Frontal cortex (tissue), 4 donors: ENCODE measurements at places on chromosomes 7 and 10.

- no peak for DNase-seq
Observed at GRCh38 chr10:67630904-67631303, 65.1 kb downstream of the CTNNA3 start.

GRCh38 chr10:17381502-17382142 is 72.8 kb downstream of the ST8SIA6 start:
- DNase-seq = no peak

DNA sequence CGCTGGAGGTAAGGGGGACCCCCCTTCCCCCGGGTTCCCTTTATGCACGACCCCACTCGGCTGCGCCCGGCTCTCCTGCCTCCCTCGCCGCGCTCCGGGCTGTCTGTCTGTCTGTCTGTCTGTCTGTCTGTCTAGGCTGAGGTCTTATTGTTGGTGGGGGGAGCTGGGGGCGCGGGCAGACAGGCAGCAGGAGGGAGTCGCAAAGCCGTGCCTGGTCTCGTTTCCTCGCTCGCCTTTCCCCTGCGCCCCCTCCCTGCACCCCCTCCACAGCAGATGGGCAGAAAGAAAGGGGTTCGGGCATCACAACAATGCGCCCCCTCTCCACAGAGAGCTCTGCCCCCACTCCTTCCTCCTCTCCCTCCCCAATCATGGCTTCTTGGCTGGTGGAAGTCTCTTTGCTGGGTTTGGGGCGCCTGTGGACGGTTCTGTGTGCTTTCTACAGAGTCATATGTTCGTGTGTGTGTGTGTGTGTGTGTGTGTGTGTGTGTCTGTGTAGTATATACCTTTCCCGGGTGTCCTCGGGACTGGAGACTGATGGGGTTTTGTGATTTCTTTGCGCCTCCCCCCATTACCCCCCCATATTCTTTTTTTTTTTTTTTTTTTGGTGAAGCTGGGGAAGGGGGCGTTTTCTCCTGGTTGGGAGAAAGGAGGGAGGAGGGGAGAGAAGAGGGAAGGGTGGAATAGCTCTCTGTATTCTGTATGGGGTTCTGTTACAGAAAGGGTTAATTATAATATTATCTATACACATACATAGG is 1.9 kb downstream of the AUTS2 start:
- no peak for DNase-seq

GRCh38 chr7:117401293-117402002 is 25.8 kb downstream of the ASZ1 start:
- no peak for DNase-seq

- DNase-seq = no peak
Observed at GRCh38 chr10:5545011-5545410, 20.2 kb downstream of the CALML3 start.

DNA sequence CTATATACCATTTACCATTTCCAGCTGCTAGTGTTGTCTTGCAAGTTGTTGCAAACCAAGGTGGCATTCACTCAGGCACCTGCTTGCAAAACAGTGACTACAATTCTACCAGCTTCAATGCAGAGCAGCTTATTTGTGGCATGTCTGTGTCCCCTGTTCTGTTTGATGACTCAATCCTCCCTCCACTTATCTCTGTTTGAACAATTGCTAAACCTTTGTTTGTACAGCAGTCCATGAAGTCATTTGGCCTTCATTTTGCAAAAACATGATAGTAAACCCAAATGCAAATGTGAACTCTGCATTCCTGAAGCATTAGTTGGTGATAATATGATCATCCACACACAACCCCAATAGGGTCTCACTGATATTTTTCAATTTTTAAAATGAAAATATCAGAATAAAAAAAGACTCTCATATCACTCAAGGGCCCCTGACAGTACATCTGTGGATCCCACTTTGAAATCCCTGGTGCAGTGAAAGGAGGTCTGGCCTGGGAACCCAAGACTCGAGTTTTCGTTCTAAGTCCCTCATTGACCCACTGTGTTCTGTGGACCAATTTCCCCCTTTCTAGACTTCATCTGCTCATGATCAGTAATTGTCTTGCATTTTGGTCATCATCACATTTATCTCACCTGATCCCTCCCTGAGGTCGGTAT is 425.4 kb downstream of the RPS24 start:
- no peak for DNase-seq

- no peak for DNase-seq
Observed at GRCh38 chr7:136890399-136890798, 21.9 kb downstream of the CHRM2 start.

GRCh38 chr10:78188446-78188845 is 154.8 kb downstream of the RPS24 start:
- no peak for DNase-seq

GRCh38 chr10:71131096-71131495 is 81.3 kb upstream of the UNC5B start:
- no peak for DNase-seq

GRCh38 chr7:2970861-2971260 is 72.8 kb downstream of the CARD11 start:
- no peak for DNase-seq

- no peak for DNase-seq
Observed at GRCh38 chr10:113333313-113333712, 219.5 kb upstream of the HABP2 start.

- no peak for DNase-seq
Observed at GRCh38 chr10:59025981-59026765, 150.3 kb upstream of the PHYHIPL start.

DNA sequence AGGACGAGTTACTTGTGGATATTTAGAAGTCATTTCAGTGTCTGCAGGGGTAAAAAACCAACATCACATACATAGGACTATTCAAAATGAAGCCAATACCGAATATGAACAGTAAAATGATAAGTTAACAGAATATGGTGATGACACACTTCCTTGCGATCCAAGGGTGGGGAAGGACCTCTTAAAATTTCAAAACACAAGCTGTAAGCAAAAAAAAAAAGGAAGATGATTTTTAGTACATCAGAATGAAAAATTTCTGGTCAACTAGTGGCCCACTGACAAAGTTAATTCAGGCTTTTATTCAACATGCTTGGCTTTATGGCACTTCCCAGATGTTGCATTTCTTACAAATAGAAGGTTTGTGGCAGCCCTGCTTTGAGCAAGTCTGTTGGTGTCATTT is 19.0 kb upstream of the GALNTL5 start:
- DNase-seq = no peak

GRCh38 chr7:131619336-131620305 is 63.2 kb upstream of the PODXL start:
- no peak for DNase-seq

DNA sequence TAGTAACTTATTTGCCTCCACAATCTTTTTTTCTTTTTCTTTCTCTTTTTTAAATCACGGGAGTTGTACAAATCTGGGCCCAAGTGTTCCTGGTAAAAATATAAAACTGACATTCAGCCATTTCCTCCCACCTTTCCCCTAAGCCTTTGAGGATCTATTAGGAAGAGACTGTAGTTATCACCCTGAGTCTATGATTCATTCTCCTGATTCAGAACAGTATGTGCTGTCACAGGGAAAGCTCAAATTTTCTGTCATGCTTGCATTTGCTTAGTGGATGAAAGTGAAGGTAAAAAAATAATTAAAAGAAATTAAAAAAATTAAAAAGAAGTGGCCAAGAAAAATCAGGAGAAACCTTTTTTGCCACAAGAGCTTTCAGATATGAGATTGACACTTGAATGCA is 71.7 kb downstream of the KIF20B start:
- DNase-seq = no peak

GRCh38 chr7:43585562-43585961 is 2.7 kb downstream of the STK17A start:
- no peak for DNase-seq

DNA sequence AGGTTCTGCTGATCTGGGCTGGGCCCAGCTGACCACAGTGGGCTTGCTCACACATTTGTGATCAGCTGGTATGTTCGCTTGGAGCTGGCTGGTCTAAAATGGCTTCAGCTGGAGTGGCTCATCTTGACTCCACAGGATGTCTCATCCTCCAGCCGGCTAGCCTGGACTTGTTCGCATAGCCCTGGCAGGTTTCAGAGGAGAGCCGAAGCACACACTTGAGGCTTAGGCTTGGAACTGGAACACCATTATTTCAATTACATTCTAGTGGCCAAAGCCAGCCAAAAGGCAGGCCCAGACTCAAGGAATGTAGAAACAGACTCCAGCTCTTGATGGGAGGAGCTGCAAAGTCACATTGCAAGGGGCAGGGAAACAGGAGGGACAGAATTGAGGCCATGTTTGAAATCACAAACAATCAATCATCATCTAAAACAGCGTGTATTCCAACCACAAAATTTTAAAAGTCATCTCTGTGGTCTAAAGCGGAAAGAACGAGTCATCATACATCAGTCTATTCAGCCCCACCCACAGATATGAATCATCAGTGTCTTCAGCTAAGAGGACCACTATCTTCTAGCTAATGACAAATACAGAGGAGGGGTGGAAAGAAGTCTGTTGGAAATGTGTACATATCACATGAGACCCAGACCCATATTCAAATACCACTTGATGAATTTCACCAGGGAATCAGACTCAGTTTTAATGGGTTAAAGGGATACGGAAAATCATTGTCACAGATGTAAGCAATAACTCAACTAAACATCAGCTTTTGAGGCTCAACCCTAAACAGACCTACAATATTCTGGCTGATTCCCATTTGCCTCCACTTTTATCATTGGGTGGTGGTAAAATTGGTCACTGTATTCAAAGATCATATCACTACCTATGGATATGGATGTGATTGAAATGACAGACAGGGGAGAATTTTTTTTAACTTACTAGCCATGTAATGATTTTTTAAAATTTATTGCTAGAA is 139.0 kb upstream of the MKLN1 start:
- no peak for DNase-seq

DNA sequence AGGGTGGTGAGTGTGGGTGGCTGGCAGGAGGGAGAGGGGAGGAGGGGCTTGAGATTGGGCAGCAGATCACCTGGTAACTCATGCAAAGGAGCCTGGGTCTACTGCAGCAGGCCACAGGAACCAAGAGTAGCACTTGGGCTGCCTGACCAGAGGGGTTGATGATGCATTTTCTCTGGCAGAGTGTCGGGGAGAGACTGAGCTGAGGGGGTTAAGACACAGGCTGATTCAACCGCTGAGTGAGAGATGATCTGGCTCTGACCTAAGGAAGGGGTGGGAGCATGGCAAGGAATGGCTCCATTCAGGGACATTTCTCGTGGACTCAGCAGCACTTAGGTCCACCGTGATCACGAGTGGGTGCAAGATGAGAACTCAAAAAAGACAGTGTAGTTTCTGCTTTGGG is 115.5 kb upstream of the STK17A start:
- no peak for DNase-seq

- no peak for DNase-seq
Observed at GRCh38 chr10:26242706-26243350, 26.3 kb downstream of the GAD2 start.

DNA sequence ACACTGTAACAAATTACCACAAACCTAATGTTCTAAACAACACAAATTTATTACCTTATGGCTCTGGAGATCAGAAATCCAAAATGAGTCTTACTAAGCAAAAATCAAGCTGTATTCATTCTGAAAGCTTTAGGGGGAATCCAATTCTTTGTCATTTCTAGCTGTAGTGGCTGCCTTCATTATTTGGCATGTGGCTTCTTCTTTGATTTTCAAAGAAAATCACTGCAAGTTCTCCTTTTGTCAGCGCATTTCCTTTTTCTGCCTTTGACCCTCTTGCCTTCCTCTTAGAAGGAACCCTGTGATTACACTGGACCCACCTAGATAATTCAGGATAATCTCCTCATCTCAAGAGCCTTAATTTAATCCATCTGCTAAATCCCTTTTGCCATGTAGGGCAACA is 36.9 kb downstream of the ZPBP start:
- DNase-seq = no peak

GRCh38 chr7:1200045-1200444 is 32.6 kb upstream of the UNCX start:
- no peak for DNase-seq

DNA sequence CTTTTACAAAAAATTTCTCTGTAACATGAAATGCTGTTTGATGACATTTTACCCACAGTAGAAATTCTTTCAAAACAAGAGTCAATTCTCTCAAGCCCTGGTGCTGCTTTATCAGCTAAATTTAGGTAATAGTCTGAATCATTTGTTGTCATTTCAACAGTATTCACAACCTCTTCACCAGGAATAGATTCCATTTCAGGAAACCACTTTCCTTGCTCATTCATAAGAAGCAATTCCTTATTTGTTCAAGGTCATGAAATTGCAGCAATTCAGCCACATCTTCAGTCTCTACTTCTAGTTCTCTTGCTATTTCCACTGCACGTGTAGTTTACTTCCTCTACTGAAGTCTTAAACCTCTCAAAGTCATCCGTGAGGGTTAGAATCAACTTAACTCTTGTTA is 14.1 kb downstream of the STAG3 start:
- DNase-seq = no peak

DNA sequence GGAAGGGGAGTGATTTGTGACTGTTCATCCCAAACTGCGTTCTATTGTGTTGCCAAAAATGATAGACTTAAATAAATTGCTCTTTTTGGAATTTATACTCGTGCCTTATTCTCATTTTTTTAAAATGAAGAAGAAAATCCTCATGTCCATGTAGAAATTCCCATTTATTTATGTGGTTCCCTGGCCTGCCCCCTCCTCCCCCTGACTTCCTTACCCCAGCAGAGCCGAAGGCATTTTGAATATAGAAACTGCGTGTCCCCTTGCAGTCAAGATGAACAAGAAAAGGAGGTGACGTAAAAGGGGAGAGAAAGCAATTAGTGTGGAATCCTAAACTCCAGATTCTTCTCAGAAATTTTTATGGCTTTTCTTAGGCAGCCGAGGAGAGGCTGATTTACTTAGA is 126.1 kb downstream of the FAM204A start:
- no peak for DNase-seq

DNA sequence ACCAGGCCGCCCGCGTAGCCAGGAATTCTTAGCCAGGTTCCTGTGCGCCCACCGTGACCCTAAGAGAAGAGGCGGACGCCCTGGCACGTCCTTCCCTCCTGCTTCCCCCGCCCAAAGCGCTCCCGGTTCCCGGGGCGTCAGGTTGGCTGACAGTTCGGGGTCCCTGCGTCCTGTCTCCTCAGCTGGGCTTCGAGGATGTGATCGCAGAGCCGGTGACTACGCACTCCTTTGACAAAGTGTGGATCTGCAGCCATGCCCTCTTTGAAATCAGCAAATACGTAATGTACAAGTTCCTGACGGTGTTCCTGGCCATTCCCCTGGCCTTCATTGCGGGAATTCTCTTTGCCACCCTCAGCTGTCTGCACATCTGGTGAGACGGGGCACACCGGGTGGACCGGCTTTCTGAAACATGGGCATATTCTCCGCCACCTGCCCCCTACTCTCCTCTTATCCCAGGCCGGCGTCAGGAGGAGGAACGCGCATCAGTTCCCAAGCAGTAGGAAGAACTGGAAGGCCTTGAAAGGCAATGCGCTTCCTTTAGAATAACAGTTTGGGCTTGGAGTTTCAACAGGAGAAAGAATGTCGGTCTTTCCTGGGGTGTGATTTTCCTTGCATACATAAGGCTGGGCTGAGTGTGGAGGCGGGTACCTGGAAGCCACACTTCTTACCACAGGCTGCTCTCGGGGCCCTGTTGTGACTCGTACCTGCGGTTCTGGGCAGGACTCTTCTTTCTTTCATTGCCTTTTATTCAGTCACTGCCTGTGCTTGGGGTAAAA is 728 bp downstream of the CAV2 start:
- no peak for DNase-seq
